Putamen (tissue), 1 donor: ENCODE measurements at places on chromosomes 6 and 20.

- DNase-seq = no peak
Observed at GRCh38 chr6:46525583-46525982, 34.3 kb upstream of the RCAN2 start.

DNA sequence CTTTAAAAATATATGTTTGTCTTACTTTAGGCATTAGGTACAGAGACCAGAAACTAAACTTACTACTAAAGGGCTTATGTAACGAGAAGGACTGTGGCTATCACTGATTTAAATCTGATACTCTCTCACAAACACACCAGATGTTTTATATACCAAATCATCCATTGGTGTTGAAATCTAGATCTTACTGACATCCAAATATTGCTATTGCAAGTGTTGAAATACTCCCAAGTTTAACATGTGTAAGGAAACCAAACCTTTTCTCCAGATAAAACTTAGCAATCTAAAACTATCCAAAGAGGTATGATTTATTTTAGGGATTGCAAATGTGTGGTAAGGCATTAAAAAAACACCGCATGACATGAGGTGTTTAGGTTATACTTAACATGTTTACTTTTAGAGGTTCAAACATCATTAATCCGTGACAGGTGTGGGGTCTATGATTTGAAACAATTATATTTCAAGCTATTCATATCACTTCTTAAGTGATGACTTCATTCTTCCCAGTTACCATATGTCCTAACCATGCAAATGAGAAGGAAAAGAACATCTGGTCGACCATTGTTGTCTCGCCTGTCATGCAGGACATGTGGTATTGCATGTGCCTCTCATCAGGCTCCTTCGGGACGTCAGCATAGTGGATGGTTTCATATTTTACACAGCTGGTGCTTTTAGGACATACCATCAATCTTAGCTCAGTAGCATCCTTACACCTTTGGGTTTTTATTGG lies 168.3 kb upstream of the SPACA1 start:
- DNase-seq = no peak

GRCh38 chr6:3247255-3248146 lies 11.2 kb upstream of the PSMG4 start:
- peak; percentile 96 for DNase-seq

- no peak for DNase-seq
Observed at GRCh38 chr6:169244684-169245383, 8.8 kb downstream of the THBS2 start.

DNA sequence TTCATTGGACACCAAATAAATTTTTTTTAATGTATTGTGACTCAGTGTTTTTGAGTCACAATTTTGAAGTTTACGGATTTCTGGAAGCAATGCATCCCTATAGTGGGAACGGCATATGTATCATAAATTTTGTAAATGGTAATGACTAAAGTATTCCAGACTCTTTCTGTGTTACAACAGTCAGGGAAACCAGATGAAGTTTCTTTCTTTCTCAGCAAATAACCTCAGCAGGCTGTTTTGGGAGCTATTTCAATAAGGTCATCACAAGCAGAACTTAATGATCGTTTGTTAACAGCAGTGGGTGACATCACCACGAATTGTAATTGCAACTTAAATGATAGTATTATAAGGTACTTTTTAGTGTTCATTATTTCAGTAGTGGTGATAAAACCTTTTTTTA lies 52.0 kb downstream of the HIVEP1 start:
- DNase-seq = no peak

DNA sequence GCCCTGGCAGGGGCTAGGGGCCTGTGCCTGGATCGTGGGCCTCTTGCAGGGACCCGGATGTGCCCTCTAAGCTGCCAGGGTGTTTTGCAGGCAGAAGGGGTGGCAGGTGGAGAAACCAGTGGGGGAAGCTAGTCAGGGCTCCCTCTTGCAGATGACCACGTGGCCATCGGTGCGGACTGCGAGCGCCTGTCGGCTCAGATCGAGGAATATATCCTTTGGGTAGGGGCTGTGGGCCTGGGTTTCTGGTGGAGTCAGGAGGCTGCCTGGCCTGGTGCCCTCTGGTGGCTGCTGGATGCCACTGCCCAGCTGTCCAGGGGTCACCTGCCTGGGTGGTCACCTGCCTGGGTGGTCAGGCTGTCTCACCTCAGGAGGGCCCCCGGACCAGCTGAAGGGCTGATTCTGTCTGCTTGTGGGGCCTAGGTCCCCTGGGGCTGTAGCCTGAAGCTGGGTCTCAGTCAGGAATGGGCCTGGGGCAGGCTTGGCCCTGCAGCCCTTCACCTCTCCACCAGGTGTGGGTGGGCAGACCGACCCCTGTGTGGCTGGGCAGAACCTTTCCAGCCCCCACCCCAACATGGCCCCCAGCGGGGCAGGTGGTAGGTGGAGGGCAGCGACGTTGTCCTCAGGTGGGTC lies 6.7 kb downstream of the TCEA2 start:
- DNase-seq = no peak

- DNase-seq = no peak
Observed at GRCh38 chr20:37314617-37315016, 25.2 kb downstream of the MANBAL start.

DNA sequence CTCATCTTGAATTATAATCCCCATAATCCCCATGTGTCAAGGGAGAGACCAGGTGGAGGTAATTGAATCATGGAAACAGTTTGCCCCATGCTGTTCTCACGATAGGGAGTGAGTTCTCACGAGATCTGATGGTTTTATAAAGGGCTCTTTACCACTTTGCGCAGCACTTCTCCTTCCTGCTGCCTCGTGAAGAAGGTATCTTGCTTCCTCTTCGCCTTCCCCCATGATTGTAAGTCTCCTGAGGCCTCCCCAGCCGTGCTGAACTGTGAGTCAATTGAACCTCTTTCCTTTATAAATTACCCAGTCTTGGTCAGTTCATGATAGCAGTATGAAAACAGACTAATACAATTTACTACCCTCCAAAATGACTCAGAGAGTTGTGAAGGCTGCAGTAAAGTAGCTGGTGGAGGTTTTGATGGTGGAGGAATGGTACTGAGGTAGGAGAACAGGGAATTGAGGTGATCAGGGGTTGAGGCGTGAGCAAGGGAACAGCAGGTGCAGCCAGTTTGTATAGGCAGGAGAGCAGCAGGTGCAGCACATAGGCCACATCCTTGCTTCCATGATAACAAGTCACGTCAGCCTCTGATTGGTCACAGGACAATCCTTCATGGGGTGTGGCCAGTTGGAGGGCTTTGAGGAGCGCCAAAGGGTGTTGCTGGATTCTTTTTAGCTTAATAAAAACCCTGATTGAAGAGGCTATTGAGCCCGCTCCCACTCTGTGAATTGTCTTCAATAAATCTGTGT lies 150.0 kb downstream of the CDC5L start:
- DNase-seq = no peak

GRCh38 chr6:10569392-10570127 lies 48.4 kb downstream of the GCNT2 start:
- DNase-seq = no peak

DNA sequence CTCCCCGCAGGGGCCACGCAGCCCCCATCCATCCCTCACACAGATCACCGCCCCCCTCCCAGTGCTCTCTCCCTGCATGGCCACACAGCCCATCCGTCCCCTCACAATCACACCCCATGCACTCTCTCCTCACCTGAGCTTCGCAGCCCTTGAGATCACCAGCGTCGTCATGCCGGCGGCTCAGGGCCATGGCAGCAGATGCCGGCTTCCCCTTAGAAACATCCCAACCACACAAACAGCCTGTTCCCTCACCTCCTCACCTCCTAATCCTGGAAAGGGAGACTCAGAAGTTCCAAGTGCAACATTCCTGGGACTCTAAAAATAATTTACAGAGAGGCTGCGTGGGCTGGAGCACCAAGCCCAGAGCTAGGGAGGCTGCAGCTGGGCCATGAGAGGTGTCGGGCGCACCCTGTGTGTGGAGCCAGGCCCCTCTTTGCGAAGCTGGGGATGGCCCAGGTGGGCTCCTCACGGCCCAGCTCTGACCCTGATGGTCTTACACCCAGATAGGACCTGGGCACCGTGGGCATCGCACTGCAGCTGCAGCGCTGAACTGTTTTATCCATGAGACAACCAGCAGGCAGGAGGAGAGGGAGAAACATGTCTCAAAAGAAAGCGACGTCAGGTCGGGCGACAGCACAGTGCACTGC lies 125.3 kb downstream of the DLL1 start:
- DNase-seq = no peak
